ENCODE measurements at places on chromosomes 4 and X.

- DNase-seq = no peak
Measured at GRCh38 chrX:48754238-48754637, 7.3 kb upstream of the GLOD5 start.

- DNase-seq = no peak
Measured at GRCh38 chrX:139924696-139925095, 8.2 kb downstream of the ATP11C start.

- no peak for DNase-seq
Measured at GRCh38 chrX:40095583-40096394, 2.0 kb downstream of the BCOR start.

DNA sequence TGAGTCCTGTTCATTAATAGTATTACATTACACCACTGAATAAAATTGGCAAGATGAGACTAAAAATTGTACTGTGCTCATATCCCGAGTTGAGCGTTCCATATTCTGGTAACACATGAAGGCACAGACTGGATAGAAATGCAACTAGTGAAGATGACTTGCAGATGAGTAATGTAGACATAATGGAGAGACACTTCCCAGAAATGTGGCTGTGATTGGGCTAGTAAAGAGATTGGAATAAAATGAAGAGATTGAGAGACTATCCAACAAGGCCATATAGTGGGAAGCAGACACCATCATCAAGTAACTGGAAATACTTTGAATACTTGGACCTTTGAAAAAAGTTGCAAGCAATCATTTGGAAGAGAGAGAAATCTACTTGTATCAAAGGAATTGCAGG is 77.3 kb downstream of the DCAF8L1 start:
- DNase-seq = no peak

DNA sequence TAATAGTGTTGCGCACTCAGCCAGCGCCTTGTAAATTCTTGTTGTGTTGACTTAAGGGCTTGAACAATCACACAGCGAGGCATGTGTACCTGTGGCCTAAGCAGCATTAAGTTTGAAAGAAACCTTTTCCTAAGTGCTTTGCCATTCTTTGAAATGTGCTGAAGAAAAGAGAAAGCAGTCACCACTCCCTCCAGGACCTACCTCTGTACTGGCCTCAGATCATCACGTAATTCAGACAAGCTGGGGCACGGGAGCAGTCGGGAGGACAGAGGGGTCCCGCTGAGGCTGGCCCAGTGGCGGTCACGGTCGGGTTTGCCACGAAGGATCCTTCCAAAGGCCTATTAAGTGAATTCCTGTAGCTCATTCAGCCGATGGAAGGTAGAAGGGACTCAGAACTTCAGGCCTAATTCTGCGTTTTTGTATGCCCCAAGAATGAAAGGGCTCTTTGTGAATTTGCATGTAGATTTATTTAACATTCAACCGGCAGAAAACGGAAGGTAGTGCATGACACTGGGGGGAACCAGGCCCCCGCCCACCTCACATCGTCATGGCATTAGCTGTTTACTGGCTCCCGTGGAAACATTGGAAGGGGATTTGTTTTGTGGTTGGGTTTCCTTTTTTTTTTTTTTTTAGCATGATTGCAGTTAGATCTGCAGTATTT is 106.3 kb downstream of the TRAPPC11 start:
- no peak for DNase-seq

DNA sequence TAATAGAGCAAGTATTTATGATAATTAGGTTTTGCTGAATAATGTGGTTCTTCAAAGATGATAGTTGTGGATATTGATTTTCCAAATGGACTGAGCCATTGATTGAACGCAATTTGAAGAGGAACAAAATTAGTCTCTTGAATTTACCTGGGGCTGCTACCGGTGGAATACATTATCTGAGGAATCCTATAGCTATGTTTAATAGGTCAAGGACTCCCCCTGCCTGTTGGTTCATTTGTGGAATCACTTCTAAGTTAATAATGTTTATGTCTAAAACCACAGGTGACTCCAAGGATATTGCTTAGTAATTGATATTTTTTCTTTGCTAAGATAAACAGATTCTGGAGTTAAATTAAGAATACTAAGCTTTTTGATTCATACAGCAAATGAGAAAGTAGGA is 576.0 kb upstream of the PABPC4L start:
- DNase-seq = no peak

DNA sequence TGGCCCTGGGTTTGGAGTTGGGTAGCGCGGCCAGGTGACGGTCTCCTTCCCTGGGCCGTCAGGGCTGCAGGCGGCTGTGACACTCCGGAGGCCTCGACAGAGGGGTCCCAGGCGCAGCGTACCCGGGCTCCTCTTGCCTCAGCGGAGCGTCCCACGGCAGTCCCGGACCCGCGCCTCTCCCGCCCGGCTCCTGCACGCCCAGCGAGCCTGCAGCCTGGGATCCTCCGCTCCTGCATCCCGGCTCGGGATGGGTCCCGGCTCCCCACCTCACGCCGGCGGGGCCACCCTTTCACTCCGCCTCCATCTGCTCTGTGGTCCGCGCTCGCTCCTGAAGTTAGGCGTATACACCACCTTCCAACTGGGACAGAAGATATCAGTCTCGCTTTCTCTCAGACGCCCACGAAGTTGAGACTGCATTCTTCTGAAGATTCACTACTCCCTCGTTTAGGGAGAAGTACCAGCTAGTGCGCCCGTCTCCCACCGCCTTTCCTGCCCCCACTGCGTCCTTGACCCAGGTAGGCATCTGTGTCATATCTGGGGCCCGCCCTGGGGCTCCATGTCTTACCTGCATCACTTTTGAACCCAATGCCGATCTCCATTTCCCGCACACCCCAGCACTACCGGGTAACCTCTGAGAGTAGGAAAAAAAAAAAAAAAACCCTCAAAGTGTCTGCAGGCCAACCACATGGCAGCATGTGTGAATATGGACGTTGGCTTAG is 32.3 kb upstream of the KDR start:
- DNase-seq = no peak

- DNase-seq = no peak
Measured at GRCh38 chr4:3344596-3344995, 51.8 kb downstream of the RGS12 start.

DNA sequence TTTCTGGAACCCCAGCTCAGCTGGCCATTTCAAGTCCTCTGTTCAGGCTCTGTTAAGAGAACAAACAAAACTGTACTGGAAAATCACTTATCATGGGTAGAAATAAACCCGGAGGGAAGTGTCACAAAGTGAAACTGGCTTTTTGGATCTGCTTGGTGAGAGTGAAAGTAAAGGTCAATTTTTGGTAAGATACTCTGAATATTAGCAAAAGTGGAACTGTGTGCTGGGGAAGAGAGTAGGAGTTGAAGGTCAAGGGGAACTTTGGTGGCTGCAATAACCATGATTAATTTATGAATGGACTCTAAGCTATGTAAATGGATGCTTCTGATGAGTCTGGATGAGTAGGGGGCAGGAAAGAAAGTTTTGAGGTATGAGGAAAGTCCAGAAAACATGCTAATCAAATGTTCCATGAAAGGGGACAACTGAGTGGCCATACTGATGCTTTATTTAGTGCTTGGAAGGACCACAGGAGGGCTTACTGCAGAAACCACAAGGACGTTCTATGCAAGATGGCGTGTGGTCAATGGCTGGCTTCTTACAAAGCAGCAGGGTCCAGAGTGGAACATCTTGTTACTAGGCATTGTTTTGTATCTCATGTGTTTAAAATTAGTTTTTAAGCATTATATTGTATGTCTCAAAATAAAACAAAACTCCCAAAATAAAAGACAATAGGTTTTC is 36.8 kb upstream of the TNIP3 start:
- no peak for DNase-seq

DNA sequence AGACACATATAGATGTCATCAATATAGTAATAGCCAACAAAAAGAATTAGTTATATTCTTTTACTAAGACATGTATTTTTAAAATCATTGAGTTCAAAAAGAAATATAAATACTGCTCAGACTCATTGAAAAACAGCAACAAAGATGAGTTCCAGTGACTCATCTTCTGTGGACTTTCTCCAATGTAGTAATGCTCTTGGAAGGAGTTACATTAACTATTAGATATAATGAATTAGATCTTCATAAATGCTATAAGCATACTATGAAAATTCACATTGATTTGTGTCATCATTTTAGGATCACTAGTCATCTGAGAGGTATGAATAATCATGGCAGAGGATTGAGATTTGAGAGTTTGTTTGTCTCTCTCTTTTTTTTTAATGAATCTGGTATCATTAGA is 547.8 kb upstream of the PCDH7 start:
- DNase-seq = no peak

- DNase-seq = no peak
Measured at GRCh38 chrX:43707812-43708548, 51.9 kb downstream of the MAOA start.

DNA sequence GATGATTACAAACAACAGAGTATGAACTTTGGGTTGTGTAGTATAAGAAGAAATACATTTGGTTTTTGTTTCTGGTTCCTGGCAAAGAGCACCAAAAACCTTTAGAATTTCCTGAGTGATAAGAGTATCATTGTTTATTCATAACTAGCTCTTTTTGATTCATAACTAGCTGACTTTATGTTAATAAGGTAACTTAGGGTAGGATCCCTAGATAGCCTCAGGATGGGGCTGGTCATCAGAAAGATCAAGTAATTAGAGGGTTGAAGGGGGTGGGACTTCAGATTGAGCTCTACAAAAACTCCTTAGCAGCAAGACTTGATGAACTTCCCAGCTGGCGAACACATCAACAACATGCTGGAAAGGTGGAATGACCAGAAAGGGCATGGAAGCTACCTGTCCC is 166.5 kb downstream of the SCFD2 start:
- no peak for DNase-seq

- DNase-seq = no peak
Measured at GRCh38 chrX:38768079-38768478, 33.2 kb upstream of the MID1IP1 start.

DNA sequence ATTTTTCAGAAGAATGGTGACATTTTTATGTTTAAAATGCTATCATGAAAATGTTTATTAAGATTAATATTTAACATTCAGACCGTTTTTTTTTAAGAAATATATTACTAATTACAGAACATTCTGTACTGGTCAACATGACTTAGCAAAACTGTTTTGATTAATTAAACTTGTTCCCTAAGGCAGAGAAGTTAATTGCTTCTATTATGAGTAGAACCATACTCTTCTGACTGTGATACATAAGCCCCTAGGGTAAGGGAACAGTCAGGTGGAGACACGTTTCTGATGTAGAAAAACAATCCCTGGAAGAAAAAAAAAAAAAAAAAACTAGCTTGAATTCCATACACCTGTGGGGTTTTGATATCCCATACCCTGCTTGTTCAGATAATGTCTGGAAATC is 97.4 kb downstream of the GPM6A start:
- no peak for DNase-seq

All from activated CD4-positive, alpha-beta T cell treated with anti-CD3 and anti-CD28 coated beads for 48 hours (primary cell).